ENCODE measurements at places on chromosomes 5 and 9.

DNA sequence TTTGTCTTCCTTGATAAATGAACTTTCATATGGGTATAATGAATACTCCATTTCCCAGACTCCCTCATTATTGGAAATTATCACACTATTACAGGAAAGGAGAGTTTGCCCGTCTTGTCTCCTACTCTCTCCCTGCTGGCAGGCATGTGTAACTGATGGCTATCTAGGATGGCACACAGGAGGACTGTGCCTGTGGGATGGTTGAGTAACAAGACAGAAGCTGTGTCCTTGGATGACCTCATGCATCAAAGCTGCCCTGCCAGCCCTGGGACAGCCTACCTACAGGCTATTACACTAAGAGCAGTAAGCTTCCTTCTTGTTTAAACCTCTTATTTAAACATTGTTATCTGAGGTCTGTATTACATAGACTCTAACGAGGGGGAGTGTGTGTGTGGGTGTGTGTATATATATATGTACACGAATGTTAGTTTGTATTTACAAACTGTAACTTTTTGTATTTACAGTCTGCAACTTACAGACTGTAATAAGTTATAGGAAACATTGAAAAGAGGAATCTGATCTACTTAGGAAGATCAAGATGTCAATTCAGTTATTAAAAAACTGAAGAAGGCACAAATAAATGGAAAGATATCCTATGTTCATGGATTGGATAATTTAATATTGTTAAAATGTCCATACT is 247.6 kb upstream of the ACO1 start:
- DNase-seq: no peak

DNA sequence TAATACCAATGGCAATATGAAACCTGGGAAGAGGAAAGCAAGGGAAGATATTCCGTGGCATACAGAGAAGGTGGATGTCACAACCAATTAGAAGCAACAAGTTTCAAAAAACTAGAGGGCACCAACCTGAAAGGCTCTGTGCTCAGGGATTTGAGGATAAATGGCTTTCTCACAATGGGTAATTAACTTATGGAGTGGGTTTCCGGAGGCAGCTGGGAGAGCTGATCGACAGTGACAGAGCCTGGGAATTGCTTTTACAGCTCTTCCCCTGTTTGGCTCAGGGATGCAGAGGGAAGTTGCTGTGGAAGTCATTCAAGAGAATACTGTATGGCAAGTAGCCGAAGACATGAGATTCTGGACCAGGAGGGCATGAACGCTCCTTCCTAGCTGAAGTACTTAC is 237.0 kb downstream of the KIF4B start:
- DNase-seq: no peak

DNA sequence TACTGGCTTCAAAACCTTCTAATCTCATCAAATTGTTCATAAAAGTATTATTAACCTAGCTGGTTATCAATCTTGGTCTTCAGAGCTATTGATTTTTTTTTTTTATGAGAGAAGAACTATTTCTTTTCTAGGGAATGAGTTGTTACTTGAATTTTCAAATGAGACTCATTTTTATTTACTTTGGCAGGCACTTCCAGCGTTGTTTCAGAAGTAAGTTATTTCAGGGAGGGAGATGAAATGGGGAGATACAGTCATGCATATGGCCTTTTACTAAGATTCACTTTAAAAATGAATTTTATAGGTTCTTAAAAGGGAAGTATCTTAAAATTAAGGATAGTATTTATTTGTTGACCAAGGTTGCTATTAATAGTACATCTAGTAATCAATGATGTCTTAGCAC is 129.6 kb downstream of the IZUMO3 start:
- no peak for DNase-seq

DNA sequence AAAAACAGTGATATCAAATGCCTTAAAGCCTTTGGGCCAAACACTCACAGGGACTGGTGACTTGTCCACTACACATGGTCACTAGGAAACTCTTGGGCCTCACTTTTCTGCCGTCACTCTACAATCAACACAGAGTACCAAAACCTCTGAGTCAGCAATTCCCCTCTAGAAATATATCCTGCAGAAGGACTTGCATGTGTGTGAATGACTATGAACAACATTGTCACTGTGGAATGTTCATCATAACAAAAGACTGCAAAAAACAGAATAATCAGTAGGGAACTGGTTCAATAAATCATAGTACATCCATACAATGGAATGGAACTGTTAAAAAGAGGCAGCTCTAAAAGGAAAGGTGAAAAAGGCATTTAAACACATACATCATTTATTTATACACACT is 44.1 kb upstream of the SMU1 start:
- DNase-seq: no peak

- peak; percentile 65 for DNase-seq
Observed at GRCh38 chr9:1050125-1050895, at the start of gene DMRT2. Gene DMRT2, plus strand, starts transcription at chr9:1050357. Its CDS starts 1,257 bp downstream, at chr9:1051614.

GRCh38 chr5:14908172-14908571 is 36.6 kb upstream of the ANKH start:
- DNase-seq: no peak

Measured in activated effector memory CD4-positive, alpha-beta T cell treated with anti-CD3 and anti-CD28 coated beads, Interleukin-2, amount 50 U/mL, for 16 hours (primary cell).